ENCODE measurements at places on chromosomes 3 and 15.

- DNase-seq: peak; percentile 20
These were observed 42.0 kb upstream of the SKOR1 start for GRCh38 chr15:67783303-67783702.

- no peak for DNase-seq
These were observed 271.3 kb upstream of the TPRG1 start for GRCh38 chr3:188900421-188900951.

DNA sequence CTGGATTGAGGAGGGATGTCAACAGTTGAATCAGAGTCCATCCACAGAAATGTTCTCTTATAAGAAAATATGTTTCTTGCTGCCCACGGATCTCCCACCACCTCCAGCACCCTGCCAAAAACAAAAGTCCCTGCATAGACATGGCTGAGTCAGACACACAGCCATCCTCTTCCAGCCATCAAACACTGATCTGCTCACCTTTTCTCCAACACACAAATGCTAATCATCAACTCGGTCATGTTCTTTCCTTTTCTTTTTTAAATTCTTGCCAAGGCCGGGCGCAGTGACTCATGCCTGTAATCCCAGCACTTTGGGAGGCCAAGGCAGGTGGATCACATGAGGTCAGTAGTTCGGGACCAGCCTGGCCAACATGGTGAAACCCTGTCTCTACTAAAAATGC lies 110.7 kb upstream of the IL12A start:
- DNase-seq: no peak

DNA sequence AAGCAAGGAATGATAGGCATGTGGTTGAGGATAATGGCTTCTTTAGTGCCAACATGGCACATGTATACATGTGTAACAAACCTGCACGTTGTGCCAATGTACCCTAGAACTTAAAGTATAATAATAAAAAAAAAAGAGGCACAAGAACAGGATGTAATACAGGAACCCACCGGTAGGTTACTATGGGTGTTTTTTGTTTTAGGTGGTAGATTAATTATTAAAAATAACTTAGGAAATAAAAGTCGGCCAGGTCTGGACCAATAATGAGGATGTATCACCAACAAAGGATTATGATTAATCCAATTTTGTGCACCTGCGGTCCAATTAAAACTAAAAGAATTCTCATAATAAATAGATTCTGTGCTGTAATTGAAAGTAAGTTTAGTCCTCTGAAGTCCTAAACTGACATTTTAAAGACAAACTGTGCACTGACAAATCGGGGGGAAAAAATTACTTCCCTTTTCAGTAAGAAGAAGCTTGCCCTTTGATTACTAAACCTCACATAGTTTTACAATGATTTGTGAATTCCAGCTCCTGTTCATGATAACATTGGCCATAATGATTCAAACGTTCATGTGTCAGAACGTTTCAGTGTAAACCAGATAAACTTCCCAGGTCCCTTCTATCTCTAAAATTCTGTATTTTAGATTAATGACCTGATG lies 62.2 kb downstream of the CASR start:
- DNase-seq: no peak

DNA sequence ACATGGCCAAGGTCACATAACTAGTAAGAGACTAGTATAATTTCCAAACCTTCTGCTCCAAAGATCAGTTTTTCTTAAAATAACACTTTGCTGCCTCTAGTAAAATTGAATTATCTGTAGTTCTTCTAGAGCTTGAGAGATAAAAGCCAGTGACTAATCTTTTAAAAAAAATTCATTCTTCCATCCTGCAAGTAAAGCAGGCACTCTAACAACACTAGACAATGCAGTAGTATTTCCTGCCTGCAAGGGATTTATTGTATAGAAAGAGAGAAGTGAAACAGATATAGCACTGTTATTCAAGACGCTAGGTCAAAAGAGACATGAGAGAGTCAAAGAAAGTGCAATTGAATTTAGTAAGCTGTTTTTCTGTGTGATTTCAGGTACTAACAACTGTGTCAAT lies 159.5 kb upstream of the TBC1D5 start:
- no peak for DNase-seq

GRCh38 chr15:86445579-86446252 lies 366.0 kb downstream of the AGBL1 start:
- no peak for DNase-seq

GRCh38 chr3:127625821-127626220 lies 3.2 kb upstream of the PODXL2 start:
- no peak for DNase-seq

GRCh38 chr15:56772868-56773639 lies 39.7 kb upstream of the ZNF280D start:
- no peak for DNase-seq

DNA sequence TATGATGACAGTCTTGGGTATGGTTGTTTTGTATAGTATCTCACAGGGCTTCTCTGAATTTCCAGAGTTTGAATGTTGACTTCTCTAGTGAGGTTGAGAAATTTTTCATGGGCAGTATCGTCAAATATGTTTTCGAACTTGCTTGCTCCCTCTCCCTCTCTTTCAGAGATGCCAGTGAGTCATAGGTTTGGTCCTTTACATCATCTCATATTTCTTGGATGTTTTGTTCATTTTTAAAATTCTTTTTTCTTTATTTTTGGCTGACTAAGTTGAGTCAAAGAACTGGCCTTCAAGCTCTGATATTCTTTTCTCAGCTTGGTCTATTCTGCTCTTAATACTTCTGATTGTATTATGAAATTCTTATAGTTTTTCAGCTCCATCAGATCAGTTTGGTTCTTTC lies 282.3 kb upstream of the NECTIN3 start:
- DNase-seq: no peak

GRCh38 chr3:82354228-82354627 lies 592.8 kb upstream of the GBE1 start:
- no peak for DNase-seq

GRCh38 chr3:21163956-21164355 lies 587.1 kb downstream of the ZNF385D start:
- no peak for DNase-seq

- no peak for DNase-seq
These were observed 75.0 kb downstream of the SEMA5B start for GRCh38 chr3:122952520-122952919.

GRCh38 chr3:185582236-185582635 lies 3.9 kb upstream of the SENP2 start:
- DNase-seq: no peak

- no peak for DNase-seq
These were observed 3.8 kb upstream of the TMOD3 start for GRCh38 chr15:51825698-51826097.

- no peak for DNase-seq
These were observed 754.8 kb downstream of the ROBO1 start for GRCh38 chr3:79012946-79013362.

- DNase-seq: no peak
These were observed 45.5 kb downstream of the ISG20 start for GRCh38 chr15:88684345-88684744.

- DNase-seq: no peak
These were observed 264.6 kb upstream of the TGFBR2 start for GRCh38 chr3:30341851-30342250.

DNA sequence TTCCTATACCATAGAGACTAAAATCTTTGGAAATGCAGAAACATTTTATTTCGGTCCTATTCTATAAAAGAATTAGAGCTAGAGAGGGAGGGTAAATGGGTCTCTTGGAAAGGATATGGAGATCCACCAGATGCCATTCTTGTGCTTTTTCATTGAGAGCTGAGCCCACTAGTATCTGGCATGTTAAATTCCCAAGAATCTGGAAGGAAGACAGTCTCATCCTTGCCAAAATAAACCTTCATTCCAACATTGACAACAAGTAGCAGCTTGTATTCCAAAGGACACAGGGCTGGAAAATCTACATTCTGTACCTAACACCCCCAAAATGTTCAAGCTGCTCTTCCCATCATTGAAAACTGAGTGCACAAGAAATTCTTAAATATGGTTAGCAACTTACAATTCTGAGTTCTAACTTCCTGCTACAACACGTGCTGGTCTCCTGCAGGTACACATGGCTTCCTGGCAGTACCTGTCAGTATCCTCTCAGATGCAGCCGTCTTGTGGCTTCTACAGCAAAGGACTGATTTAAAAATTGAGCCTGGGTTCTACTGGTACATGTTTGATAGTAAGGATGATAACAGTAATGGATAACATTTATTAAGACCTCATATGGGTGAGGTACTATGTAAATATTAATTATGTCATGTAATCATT lies 348.1 kb downstream of the SV2B start:
- DNase-seq: no peak

GRCh38 chr3:47863391-47864128 lies 60.6 kb downstream of the DHX30 start:
- no peak for DNase-seq

GRCh38 chr15:64943512-64944225 lies 32.0 kb downstream of the ANKDD1A start:
- no peak for DNase-seq

GRCh38 chr3:141100531-141101320 lies 49.6 kb downstream of the SPSB4 start:
- DNase-seq: no peak

DNA sequence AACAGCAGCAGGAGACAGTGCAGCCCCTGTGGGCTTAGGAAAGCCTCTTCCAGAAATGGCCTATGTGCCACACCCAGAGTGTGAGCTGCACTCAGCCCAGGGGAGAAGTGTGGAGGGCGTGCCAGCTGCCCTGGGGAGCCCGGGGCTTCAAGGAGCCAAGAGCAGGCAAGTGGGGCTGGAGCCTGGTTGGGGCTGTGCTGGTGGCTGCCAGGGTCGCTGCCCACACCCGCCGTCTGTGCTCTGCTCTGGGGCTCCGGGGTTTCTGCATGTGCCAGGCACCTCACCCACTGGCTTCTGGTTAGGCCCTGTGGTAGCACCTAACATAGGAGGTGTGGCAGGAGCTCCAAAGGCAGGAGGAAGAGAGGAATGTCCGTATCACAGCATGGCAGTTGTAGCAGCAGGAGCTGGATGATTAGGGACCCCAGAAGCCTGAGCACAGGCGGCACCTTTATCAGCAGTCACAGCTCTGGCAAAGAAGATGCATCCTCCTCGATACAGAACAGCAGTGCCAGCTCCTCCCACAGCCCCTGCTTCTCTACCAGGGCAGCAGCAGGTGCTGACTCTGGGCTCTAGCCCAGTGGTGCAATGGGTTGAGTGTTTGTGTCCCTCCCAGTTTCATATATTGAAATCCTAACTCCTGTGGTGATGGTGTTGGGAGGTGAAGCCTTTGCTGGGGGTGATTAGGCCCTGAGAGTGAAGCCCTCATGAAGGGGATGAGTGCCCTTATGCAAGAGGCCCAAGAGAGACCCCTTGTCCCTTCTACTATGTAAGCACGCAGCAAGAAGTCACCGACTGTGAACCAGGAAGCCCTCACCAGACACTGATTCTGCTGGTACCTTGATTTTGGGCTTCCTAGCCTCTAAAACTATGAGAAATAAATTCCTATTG lies 70.0 kb upstream of the KLF13 start:
- no peak for DNase-seq

DNA sequence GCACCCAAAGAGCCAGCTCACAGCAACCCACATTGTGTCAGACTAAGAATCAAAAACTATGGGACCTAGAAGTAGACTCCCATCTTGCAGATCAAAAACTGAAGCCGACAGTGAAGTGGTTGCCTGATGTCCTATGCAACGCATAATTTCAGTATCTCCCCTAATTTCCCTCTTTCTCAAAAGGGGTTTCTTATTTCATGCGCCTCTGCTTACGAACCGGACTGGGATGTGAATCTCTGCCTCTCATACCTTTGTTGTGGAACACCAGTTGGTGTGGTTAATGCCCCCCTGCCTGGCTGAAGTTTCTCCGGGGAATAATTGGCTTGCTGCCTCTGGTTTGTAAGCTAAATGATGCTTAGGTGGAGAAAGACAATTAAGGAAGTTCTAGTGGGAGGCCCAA lies 514 bp upstream of the FAM174B start:
- DNase-seq: no peak

- DNase-seq: no peak
These were observed 413.8 kb upstream of the CCDC54 start for GRCh38 chr3:106963442-106963841.

DNA sequence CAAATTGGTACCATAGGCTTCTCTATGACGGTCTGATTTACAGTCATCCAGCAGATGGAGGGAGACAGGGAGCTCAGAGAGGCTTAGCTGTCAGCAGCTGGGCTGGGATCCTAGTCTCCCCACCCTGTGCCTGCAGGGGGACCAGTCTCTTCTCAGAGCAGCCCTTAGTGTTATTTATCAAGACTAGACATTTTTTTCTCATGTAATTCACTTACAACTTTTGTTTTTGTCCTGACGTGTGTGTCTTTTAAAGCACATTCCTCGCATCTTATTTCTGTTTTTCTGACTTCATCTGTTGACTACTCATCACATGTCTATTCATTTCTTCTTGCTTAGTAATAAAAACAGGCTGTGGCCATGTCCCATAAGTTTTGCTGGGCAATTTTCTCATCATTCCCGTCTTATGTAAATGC lies 116.1 kb downstream of the KLF13 start:
- DNase-seq: no peak

DNA sequence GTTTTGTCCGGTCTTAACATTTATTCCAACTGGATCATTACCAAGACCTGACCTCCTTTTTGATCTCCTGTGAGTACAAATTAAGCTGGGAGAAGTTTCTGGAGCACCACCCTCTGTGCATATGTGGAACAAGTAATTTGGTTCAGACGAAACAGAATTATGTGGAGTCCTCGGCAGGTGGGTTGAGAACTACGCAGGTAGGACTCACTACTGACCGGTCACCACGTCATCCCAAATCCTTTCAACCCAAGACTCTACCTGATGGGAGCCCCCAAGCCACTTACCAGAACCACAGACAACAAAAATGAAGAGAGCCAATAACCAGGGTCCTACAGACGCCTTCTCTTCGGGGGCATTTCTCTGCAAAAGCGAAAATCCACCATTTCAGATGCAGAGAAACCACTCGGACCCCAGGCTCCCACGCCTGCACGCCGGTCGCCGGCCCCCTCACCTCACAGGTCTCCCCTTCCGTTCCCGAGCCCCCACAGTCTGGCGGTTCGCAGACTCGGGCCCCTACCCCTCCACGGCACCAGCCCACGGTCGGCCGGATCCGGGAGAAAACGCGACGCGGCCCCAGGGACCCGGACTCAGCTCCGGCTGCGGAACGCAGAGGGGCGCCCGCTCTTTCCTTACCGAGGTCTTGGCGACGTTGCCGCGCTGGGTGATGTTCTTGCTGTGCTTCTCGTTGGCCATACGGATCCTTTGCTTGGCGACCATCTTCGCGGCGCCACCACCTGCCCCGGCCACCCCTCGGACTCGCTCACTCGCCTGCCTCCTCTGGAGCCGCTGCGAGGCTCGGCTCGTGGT lies 674 bp downstream of the SERP1 start:
- DNase-seq: peak; percentile 29

GRCh38 chr3:156334841-156335545 lies 214.6 kb downstream of the KCNAB1 start:
- DNase-seq: no peak
